Hematopoietic multipotent progenitor cell treated with erythropoietin and hydrocortisone succinate and interleukin-3 and kit ligand, for 6 days (in vitro differentiated cells): ENCODE measurements at places on chromosomes 11 and 22.

- no peak for DNase-seq
These were observed 18.0 kb downstream of the PTDSS2 start for GRCh38 chr11:468036-468435.

GRCh38 chr11:46238078-46238966 lies 39.1 kb upstream of the CREB3L1 start:
- DNase-seq = peak; percentile 71

DNA sequence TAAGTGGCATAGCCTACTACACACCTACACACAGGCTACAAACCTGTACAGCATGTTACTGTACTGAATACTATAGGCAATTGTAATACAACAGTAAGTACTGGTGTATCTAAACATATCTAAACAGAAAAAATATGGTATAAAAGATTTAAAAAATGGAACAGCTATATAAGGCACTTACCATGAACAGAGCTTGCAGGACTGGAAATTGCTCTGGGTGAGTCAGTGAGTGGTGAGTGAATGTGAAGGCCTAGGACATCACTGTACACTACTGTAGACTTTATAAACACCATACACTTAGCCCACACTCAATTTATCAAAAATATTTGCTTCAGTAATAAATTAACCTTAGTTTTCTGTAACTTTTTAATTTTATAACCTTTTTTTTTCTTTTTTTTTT lies 24.7 kb downstream of the PAMR1 start:
- DNase-seq = no peak

DNA sequence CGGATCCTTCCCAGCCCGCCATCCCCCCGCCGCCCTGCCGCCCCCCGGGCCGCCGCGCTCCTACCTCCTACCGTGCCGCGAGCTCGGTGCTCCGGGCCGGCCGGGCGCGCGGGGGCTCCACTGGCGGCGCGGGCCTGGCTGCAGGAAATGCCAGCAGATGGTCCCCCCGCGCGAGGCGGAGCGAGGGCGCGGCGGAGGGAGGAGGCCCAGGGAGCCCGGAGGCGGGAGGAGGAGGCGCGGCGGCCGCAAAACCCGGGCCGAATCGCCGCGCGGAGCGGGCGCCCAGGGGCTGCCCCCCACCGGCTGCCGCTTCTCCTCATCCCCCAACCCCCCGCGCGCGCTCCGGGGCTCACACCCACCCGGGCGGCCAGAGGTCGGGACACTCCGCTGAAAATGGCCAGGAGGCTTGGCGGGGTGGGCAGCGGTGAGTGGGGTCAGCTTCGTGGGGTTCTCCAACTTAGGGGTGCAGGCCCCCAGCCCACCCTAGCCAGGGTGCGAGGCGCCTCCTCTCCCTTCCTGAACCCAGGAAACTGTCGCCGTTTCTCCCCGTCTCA lies at the start of gene OSBPL5:
Gene OSBPL5, minus strand, starts transcription at position 159 of the 554 bp plus-strand sequence. CDS start 36,162 bp downstream, outside the sequence.
- DNase-seq = peak; percentile 84

DNA sequence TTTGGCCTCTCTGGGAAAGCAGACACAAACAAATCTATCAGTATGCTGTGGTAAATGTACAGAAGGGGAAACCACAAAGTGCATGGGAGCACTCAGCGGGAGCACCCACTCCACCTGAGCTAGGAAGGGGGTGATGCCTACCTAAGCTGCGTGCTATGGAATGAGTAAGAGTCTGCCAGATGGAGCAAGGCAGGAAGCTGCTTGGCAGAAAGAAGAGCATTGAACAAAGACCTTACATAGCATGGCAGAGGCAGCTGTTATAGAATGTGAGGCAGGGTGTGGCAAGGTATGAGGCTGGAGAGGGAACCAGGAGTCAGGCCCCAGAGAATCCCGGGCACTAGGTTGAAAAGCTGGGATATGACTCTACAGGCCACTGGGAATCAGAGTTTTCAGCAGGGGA lies 13.8 kb upstream of the MTFP1 start:
- no peak for DNase-seq

DNA sequence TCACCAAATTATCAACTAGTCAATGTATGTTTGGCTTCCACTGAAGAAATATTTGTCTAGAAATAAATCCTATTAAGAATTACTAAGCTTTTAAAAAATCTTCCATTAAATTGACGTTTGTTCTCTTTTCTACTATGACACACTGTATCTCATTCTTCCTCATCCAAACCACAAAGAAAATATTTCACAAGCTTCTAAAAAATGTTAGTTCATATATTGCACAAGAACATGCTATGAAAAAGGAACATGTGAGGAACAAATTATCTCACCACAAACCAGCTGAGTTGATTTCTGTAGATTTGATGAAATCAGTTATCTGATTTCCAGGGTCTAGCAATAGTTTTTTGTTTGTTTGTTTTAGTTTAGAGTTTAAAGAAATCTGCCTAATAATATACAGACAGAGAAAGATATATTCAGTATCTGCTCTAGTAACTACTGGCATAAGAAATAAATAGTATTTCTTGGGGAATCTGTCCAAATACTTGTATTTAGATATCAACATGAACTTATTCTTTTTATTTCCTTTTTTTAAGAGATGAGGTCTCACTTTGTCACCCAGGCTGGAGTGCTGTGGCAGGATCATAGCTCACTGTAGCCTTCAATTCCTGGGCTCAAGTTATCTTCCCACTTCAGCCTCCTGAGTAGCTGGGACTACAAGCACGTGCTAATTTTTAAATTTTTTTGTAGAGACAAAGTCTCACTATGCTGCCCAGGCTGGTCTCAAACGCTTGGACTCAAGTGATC lies 161.7 kb downstream of the ATG16L2 start:
- peak; percentile 79 for DNase-seq
